MM.1S (cell line): ENCODE measurements at places on chromosomes 7 and 10.

DNA sequence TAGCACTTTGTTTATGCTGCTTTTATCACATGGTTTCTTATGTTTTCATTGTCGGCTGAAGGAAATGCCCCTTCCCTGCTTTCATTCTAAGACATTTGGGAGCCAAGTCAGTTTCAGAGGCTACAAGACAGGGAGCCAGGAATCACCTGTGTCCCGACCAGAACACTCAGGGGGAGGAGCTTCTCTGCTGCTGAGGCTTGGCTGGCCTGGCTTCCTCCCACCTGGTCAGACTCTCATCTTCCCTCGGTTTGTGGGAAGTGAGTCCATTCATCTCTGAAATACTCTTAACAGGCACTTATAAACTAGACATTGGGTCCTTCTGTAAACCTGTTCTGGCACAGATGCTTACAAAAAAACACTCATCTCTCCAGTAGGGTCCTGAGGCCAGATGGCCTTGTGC is 19.6 kb upstream of the GOLGA7B start:
- DNase-seq = no peak

DNA sequence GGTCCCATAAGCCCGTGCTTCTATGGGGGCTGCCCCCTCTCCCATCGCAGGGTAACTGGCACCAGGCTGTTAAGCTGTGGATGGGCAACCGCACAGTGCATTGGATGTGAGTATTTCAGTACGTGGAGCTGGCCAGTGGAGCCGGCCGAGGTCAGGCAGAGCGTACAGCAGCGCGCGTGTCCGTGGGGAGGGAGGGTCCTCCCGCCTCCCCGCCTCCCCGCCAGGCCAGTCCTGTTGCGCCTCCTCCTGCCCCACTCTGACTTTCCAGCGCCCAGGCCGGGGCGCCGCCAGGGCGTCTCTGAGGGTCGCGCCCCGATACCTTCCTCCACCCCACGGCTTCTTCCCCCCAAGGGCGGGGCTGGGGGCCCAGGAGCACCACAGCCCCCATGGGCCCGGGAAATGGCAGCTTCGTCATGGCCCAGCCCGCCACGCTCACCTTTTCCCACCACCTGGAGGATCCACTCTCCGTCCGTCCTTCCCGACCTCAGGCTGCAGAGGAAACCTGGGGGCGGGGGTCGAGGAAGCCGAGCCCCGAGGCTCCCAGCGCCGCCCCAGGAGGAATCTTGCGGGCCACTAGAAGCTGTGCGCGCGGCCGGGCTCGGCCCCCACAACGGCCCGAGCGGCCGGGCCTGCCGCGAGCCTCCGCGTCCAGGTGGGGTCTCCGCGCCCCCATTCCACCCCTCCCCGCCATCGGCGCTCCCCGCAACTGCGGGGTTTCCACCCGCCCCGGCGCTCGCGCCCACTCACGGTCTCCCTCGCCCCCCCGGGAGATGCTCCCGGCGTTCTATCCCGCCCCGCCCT is 831 bp upstream of the PFKP start:
- no peak for DNase-seq

- no peak for DNase-seq
These were observed 5.6 kb downstream of the SUFU start for GRCh38 chr10:102509387-102509786.

- DNase-seq = peak; percentile 33
These were observed 578 bp downstream of the CACUL1 start for GRCh38 chr10:118754229-118754555.

DNA sequence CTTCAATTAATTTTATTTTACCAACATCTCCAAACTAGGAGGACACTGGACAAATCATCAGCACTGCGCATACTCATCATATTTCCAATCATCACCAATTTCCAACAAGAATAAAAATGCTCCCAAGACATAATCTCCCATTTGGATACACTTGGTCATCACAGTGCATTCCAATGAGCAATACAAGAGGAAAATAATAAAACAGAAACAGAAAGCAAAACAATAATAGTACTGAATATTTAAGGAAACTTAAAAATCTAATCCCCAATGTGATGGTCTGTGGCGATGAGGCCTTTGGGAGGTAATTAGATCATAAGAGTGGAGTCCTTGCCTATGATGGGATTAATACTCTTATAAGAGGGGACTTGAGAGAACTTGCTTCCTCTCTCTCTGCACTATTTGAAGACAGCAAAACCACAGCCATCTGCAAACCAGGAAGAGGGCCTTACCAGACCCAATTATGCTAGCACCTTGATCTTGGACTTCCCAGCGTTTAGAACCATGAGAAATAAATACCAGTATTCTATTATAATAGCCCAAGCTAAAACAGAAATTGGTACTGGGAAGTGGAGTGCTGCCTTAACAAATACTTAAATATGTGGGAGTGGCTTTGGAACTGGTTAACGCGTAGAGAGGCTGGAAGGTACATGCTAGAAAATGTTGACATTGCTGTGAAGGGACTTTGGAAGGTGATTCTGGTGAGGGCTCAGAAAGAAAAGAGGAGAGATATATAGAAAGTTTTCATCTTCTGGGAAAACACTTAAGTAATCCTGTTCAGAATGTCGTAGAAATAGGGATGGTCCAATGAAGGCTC is 91.5 kb downstream of the JAZF1 start:
- DNase-seq = no peak

- DNase-seq = no peak
These were observed 5.4 kb upstream of the MICALL2 start for GRCh38 chr7:1464694-1465093.

- no peak for DNase-seq
These were observed 308.8 kb upstream of the ZNF32 start for GRCh38 chr10:43957267-43958070.

GRCh38 chr10:66827353-66827752 is 98.5 kb upstream of the LRRTM3 start:
- DNase-seq = no peak

DNA sequence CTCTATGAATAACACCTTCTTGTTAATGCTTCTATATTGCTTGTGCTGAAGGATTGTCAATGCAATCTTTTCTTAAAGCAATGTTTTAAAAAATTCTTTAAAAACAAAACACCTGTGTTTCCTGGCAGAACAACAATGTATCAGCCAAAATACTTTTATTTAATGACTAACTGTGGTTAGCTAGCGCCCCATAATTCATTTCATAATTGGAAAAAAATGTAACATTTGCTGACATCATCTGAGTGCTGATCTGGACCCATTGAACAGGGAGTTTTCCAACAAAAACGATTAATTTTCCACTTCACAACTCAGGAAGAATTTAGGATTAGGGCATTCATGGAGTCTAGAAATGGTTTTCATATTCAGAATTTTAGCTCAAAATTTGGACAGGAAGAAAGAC is 137.6 kb upstream of the CDK6 start:
- DNase-seq = no peak

DNA sequence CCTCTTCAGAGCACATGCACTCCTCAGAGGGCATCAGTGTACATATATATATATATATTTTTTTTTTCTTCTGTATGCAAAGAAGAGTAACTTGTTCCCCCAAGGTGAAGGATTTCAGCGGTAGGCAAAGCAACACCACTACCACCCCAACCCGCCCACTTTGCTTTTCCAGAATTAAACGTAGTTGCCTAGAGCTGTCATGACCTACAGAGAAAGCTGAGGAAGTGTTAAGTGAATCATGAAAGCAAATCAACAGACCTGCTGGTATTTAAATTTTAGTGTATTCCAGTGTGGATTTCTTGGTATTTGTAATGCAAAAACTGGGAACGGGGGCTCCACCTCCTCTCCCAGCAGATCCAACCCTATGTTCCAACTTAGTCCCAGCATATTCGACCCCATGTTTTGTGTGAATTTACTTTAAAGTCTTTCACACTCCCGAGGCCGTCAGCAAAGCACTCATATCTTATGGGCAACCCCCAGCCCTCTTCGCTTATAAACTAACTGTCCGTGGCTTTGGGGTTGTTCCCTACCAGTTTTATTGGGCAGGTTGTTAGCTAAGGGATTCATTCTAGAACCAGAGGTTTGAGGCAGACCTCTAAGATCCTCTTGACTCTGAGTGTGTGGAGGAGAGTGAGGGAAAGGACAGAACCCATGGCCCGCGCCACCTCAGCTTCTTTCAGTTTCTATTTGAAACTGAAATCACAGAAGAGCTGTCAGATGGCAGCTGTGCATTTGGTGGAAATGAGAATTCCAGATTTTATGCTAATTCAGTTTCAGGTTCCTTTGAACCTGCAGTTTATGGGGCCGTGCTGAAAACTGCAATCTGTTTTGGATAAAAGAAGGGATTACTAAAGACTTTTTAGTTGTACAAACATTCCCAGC is 450.2 kb upstream of the GALNT17 start:
- DNase-seq = peak; percentile 86

GRCh38 chr7:42940985-42941847 is 9.0 kb downstream of the MRPL32 start:
- DNase-seq = peak; percentile 83

- no peak for DNase-seq
These were observed 93.7 kb downstream of the SEMA3A start for GRCh38 chr7:84100866-84101265.

- no peak for DNase-seq
These were observed 252.7 kb upstream of the SHH start for GRCh38 chr7:156064971-156065386.

DNA sequence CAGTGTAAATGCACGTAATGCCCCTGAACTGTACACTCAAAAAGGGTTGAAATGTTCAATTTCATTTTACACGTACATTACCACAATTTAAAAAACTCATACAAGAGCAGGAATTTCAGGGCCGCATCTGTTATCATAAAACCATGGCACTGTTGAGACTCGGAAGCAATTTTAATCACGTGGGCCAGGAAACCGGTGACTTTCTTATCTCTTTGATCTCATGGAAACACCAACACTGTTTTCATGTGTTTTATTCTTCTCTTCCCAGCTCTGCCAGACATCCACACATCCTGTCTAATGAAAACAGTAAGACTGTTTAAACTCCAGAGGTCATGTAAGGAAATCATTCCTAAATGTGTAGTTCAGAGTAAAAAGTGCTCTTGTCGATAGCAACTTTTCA is 35.9 kb downstream of the PTPRE start:
- no peak for DNase-seq

DNA sequence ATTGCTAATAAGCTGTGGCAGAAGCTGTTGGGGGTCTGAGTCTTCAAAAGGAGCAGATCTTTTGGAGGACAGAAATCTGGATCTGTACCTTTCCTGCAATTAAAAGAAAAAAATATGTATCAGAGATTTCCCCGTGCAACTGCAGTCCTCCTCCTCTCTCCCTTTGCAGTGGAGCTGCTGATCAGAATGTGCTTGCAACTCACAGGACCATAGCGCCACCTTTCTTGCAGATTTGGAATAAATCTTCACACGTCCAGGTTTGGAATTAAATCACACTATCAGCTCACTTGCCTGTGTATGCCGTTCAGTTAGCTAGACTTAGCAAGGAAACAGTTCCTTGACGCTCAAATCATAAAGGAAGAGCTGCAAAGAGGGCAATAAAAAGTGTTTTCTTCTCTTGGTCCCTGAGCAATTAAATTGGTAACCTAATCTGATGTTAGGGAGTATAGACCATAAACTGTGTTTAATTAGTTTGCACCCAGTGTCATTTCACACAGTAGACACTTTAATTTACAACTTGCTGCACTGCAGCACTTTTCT is 77.4 kb downstream of the PON1 start:
- peak; percentile 75 for DNase-seq

DNA sequence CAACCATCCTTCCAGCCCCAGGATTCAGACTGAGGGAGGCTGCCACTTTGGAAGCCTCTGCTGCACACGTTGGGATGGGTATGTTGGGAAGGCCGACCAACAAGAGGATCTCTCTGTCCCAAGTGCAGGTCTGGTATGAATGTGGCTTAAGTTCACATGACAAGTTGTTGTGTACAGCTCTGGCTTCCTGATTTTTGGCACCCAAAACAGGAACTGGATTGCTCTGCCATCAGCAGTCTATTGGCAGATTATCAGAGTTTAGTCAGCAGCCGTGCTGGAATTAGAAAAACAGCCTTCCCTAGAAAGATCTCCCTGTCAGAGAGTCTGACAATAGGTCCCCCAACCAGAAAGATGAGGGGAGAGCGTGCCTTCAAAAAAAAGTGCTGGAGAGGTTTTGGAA is 66.9 kb downstream of the GOLGA7B start:
- DNase-seq = no peak

DNA sequence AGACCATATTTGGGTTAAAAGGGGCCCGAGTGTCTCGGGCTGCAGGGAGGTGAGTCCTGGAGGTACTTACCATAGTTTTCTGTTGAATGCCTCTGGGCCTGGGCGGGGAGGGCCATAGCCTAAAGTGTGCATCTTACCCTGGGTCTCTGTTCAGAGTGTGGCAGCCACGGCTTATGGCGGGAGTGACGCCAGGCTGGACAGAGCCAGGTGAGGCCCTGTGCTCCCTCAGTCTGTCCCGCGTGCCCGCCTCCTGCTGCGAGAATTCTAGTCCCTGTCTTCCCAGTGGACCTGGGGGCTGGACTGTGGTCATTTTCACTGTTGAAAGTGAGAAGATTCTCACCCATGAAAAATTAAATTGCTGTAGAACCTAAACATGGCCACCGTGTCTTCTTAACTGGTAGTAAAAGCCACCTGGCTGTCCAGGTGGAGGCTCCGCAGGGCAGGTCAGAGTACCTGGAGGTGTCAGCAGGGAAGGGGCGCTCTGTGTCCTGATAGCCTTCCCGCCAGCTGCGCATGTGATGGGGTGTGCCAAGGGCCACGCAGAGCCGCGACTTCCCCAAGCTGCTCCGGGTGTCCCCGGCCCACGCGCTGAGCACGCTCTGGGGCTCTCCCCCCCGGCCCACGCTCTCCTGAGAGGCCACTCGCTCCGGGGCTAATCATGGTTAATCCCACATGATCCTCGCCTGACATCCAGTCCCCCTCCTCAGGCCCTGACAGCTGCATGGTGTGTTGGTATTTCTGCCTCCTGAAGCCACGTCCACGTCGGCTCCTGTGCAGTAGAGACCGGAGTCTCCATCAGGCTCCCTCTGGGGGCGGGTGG is 20.3 kb downstream of the INPP5A start:
- DNase-seq = no peak

DNA sequence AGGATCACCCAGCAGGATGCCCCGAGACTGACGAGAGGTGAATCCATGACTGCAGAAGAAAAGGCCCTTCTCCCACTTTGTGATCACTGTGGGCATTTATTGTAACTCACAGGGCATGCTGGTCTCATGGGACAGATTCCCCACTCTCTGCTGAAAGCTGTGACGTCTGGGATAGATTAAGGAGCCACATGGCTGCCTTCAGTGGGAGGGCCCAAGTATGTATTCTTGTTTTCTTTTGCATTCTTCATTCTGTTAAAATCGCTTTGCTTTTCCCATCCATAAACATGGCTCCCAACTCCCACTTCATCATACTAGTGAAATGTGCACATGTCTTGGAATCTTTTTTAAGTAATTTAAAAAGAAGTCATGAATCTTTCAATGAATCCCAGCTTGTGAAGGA is 67.2 kb downstream of the FAM107B start:
- no peak for DNase-seq

DNA sequence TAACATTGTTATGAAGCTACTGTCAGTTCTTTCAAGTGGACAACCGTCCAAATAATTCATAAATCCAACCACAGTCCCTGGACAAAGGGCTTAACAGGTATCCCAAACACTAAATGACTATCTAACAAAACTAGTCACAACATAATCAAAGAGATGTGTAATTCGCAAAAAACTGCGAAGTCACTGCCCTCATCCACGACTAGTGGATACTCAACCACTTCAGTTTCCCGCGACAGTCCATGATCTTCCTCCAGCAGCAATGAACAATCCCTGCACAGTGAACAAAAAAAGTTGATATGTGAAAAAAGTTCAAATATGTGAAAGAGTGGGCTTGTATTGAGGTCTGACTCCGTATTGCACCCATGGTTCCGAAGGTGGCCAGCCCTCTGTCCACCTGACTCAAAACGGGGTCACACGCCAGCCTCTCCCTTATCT is 287 bp downstream of the DCLRE1A start:
- DNase-seq = no peak
